ENCODE measurements at places on chromosomes 11 and 22.

- DNase-seq: no peak
These were observed 21.6 kb downstream of the TUG1 start for GRCh38 chr22:30990690-30991089.

- no peak for DNase-seq
These were observed 13.7 kb downstream of the CHADL start for GRCh38 chr22:41226723-41227655.

DNA sequence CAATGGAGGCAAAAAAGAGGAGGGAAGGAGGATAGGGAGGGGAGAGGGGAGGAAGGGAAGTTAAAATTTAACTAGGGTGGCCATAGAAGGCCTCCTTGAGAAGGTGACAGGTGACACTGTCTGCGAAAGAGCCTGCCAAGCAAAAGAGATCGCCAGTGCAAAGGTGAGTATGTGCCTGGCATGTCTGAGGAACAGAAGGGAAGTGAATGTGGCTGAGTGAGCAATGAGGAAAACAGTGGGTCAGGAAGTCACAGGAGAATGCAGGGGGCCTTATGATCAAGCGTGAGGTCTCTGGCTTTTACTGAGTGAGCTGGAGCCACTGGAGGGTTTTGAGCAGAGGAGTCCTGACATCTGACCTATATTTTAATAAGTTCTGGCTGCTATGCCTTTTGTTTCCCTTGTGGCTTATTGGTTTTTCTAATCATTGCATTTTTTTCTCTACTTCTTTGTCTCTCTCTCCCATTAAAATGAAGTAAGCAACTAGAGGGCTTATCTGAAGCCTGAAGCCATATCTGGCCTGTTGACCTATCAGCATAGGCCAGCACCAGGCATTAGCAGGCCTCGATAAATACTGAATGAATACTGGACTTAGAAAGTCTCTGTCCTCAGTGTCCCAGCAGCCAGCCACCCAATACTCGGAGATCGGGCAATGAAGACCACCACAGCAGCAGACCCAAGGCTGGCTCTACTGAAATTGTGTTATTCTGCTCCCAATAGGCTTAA is 5.6 kb downstream of the AP1B1 start:
- DNase-seq: no peak

DNA sequence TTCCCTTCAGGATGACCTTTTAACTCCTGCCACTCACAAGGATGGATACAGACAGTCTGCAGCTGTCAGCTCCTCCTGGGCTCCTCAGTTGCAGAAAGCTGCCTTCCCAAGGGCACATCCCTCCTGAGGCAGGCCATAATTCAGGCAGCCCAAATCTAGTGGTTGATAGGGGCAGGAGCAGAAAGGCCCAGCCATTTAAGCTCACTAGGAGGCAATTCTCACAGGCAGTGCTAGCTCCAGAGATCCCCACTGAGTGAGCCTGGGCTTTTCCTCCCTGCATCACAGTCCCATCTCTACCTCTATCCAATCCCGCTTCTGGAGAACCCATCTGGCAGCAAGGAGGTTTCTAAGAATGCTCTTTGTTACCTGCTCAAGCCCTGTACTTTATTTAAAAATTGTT is 200.6 kb downstream of the ARHGAP42 start:
- no peak for DNase-seq

DNA sequence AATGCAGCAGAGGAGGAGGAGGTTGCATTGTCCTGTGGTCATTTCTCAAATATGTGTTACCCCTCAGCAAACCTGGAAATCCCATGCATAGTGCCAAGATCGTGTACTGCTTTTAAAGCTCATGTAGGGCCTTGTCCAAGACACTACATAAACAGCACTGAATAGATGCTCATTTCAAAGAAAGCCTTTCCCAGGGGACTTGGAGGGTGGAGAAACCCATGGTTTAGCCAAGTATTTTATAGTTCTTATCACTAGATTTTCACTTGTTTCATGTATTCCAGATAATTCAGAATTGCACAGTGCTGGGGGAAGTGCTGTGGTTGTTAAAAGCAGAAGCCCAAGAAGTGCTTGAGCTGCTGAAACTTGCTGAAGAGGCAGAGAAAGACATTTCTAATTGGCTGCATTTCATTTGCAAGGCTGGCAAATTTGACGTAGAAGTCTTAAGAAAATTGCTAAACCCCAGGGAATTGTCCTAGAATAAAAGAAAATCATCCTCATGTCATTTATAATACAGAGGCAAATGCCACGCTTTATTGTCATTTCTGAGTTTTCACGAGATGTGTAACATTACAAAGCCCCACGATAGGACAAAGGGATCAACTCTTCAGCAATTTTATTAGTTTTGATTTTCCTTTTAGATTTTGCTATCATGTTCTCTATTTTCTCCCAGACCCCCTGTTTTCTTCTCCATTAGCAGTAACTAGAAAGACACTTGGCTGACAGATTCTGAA is 20.1 kb downstream of the CSRP3 start:
- no peak for DNase-seq

- DNase-seq: peak; percentile 67
These were observed 11.9 kb downstream of the HOATZ start for GRCh38 chr11:111526501-111526900.

DNA sequence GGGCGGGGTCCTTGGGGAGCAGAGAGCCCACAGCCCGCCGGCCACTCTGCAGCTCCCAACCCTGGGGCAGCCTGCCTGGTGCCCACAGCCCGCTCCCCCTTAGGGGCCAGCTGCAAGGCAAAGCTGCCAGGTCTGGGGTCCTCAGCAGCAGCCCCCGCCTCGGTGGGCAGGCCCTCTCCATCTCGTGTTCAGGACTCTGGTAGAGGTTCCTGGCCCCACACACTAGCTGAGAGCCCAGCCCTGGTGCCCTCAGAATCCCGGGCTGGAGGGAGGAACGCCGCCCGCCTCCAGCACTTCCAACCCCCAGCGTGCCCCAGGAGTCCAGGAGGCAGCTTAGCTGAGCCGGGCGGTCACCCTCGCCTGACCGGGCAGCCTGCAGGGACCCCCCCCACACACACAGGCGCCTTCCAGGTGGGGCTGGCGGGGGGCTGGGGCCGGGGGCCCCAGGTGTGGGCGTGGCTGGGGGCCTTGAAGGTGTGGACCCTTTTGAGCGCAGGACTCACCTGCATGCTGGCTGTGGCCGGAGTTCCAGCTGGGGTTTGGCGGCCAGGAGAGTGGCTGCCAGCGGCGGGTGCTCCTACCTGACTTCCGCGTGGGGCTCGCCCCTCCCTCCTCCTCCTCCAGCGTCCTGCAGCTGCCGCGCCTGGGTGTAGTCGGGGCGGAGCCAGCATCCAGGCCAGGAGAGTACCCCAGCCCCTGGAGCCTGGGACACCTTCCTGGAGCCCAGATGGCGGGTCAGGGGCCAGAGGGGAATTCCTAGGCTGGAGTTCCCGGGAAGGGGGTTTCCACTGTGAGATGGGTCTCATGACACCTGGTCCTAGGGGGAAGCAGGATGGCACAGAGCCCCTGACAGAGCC is at the start of gene ANO9:
Gene ANO9 (minus strand): TSS at position 594 of the 857 bp plus-strand sequence. CDS start 85 bp downstream, at position 509.
- DNase-seq: no peak

DNA sequence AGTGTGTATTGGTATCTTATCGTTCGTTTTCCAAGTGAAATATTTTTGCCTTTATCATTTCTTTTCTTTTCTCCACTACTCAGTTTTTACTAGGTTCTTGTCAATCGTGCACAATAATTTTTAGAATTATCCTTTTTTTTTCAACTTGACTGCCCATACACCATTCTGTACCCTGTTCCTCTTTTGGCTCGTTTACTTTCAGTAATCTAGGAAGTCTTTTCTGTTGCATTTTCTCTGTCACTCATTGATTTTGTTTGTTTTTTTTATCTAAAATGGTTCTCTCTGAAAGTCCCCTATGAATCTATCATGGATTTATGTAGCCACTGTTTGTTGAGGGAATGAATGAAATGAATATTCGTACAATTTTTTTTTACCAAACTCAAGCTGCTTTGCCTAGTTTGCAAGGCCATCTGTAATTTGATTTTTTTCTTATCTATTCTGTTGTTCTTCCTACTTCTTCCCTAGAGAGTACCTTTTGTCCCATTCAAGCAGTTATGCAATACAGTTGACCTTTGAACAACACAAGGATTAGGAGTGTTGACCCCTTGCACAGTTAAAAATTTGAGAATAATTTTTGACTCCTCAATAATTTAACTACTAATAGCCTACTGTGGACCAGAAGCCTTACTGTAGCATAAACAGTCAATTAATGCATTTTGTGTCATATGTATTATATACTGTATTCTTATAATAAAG is 166.3 kb downstream of the TMEM135 start:
- no peak for DNase-seq

Data from AG08395 (cell line).